ENCODE measurements at places on chromosomes 6 and 20.

- DNase-seq = peak; percentile 69
Measured at GRCh38 chr20:50246367-50247195, 56.0 kb downstream of the CEBPB start.

- DNase-seq = no peak
Measured at GRCh38 chr20:10637031-10637559, 36.7 kb downstream of the JAG1 start.

- no peak for DNase-seq
Measured at GRCh38 chr6:151084275-151084674, 155.5 kb upstream of the AKAP12 start.

DNA sequence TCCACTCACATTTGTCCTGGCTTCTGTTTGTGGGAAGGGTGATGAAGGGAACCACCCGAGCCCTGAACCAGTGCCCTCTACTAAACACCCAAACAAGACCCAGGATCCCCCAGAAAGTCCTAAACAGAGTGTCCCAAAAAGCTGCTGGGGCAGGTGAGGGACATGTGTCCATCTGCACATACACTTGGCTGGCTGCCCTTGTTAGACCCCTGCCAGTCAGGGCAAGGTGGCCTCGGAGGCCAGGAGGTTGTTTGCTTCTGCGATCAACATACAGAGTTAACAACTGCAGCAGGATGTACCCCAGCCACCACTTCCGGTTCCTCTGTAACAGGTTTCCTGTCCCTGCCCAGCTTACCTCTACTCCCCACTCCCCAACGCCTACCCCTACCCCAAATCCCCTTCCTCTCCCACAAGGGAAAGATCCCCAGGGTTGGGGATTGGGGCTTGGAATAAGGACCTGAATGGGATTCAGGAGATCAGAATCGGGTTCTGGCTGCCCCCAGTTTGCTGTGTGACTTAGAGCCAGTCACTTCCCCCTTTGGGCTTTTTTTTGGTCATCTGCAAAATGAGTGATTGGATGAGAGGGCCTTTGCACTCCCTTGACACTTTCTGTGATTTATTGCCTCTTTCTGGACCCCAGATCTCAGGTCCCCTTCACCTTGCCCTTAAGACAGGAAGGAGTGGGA is 13.9 kb downstream of the DEF6 start:
- no peak for DNase-seq

DNA sequence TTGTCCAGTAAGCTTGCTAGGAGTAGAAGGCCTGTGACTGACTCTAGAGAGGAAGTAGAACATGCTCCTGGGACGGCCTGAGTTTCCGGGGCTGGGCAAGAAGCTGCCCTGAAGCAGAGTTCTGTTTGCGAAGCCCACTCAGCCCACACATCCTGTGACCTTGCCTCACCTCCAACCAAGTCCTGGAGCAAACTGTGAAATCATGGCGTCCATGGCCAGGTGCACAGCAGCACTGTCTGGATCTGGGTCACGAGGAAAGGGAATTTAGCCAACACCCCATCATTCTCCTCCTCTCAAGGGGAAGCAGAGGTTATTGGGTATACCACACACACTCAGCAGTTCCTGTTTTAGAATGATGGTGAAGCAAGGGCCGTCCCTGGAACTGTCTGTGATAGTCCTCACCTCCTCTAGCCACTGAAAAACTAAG is 87.5 kb downstream of the CRYBG1 start:
- DNase-seq = no peak

- peak; percentile 21 for DNase-seq
Measured at GRCh38 chr20:57653910-57654309, 33.7 kb upstream of the ZBP1 start.

DNA sequence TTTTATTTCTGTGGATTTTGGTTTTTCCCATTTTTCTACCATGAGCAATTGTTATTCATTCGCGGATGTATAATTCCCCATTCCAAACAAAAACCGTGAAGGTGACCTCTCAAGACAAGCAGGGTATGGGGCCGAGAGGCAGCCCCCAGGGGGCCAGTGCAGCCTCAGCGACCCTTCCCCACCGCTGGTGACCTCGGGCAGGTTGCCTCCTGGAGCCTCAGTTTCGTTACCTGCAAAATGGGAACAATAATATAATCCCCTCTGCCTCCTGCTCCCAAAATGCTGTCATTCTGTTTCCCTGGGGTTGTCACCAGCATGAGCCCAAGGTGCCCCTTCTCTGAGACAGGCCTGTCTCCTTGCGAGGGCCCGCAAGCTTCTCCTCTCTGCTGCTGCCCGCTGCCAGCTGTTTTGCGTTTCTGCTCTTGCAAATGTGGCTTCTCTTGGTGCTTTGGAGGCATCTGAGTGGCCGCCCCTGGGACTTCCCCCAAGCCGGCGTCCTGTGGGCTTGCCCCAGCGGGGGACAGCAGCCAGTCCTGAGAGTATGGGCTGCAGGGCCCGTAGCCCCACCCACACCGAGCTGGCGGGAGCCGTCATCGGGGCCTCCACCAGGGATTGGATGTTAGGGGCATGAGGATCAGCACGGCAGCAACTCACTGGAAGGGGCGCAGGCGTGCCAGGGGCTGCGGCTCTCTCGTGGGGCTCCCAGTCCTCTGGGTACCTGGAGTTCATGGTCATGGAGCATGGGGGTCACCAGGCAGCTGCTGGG is 161.9 kb downstream of the TAF4 start:
- DNase-seq = no peak

DNA sequence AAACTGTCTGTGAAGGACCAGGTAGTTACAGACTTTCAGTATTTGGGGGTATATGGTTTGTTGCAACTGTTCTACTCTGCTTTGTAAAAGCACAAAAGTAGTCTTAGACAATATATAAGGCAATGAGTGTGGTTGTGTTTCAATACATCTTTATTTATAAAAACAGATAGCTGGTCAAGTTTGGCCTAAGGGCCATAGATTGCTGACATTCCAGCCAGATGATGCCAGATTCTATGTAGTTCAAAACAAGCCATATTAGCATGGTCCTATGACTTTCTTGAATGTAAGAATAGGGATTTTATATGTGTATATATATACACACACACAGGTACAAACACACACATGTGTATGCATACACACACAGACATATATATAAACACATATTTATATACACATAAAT is 201.8 kb downstream of the GRIK2 start:
- no peak for DNase-seq

DNA sequence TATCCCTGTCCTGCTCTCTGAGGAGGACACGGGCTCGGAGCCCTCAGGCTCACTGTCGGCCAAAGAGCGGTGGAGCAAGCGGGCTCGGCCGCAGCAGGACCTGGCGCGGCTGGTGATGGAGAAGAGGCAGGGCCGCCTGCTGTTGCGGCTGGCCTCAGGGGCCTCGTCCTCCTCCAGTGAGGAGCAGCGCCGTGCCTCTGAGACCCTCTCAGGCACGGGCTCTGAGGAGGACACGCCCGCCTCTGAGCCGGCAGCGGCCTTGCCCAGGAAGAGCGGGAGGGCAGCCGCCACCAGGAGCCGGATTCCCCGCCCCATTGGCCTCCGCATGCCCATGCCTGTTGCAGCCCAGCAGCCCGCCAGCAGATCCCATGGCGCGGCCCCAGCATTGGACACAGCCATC is 14.2 kb upstream of the SLC22A7 start:
- peak; percentile 34 for DNase-seq

GRCh38 chr6:131717836-131718542 is 7.2 kb upstream of the CTAGE9 start:
- DNase-seq = no peak

DNA sequence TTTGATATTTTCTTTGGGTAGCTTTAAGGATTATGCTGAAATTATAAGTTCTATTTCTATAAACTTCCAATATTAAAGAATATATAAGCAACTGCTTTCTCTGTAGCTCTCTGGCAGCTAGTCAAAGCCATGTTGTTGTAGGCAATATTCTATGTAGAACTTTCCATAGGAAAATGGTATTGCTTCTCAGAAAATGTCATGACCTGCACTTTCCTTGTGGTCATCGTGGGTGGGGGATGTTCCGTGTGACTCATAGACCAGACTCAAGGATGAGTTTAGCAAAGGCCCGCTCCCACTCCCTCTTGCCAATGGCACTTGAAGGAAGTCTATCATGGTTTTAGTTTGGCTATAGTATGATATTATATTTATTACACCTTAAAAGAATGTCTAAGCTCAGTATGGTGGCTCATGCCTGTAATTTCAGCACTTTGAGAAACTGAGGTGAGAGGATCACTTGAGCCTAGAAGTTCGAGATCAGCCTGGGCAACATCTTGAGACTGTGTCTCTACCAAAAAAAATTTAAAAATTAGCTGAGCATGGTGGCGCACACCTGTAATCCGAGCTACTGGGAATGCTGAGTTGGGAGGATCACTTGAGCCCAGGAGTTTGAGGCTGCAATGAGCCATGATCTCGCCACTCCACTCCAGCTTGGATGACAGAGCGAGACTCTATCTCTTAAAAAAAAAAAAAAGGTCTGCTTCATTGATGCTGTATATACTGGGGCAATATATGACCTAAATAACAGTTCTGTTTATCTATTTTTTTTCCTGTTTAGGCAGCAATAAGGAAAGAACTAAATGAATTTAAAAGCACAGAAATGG is 36.6 kb upstream of the LTV1 start:
- DNase-seq = peak; percentile 25

GRCh38 chr6:30491991-30492952 is 3.0 kb downstream of the HLA-E start:
- DNase-seq = no peak

- DNase-seq = peak; percentile 54
Measured at GRCh38 chr6:73027691-73028090, 197.6 kb downstream of the KHDC1L start.

DNA sequence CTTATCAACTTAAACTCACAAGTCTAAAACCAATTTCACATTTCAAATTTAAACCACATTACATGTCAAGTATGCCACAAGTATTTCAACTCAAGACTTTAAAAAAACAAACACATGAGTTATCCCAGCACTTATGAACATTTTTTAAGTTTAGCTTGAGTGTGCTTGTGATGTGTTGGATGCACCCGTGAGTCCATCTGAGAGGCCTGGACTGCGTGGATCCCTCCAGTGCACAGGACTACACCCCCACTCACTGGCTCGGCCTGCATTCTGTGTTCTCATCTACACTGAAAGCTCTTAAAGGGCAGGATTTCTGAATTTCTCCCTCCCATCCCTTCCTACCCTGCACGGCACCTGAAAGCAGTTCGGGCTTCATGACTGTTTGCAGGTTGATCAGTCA is 128.8 kb upstream of the CD93 start:
- DNase-seq = no peak

- DNase-seq = peak; percentile 22
Measured at GRCh38 chr20:57671662-57672061, 38.2 kb downstream of the PMEPA1 start.

- no peak for DNase-seq
Measured at GRCh38 chr6:128240024-128240428, 280.4 kb downstream of the PTPRK start.

DNA sequence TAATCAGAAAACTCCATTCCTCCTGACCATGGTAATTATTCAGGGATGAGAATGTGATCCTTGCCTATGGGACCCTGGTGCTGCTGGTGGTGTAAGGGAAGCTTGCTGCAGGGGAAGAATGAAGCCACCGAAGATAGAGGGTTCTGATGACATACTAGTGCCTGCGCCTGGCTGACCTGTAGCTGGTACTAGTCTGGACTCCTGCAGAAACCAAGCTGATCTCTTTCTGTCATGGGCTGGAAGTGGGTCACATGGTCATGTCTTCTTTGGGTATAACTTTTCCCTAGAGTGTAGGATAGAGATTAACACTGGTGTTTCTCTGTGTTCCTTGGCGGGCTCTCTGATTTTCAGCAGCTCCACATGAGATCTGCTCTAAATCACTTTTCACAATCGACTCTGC is 8.6 kb upstream of the SLC4A11 start:
- no peak for DNase-seq
